ENCODE measurements at places on chromosomes 12 and 14. TPM values are rescaled to one million over a fixed set of nuclear protein-coding genes. Genes with fewer than 3 reads are reported as not detected.

GRCh38 chr14:104224131-104224505 is 85.7 kb downstream of the KIF26A start:
- no peak for DNase-seq

DNA sequence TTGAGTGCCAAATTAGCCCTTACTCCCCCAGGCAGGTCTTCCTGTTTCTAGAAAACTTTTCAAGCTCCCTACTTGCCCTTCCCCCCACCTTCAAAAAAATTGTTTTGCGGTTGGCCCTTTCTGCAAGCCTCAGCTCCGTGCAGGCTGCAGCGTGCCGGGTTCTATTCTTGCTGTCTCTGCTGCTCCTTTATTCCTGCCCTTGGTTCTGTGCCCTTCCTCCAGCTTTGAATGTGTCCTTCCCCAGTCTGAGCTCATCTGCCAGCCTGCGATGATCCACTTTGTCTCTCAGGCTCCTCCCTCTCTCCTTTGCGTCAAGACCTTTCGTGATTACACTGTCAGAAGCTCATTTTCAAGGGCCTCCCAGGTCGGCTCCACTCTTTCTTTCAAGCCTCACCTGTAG is 98.6 kb downstream of the IRF2BPL start:
- no peak for DNase-seq

- no peak for DNase-seq
Observed at GRCh38 chr12:16359512-16360491, 12.4 kb downstream of the MGST1 start.

DNA sequence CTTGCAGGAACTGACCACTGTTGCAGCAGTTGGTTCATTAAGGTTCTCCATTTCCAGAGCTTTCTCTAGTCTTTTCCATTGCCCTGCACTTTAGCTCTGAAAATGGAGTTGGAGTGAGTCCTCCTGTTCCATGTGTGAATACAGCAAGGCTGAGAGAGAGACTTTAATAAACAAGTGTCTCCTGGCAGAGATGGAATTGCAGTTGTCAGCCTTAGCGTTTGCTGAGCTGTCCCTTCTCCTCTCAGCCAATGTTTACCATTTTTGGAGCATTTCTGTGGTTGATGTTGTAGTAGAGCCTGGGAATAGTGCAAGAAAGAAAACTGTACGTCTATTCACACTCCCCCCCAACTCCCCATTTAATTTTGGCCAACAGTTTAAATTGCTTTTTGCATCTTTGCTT is 7.5 kb upstream of the MANSC4 start:
- no peak for DNase-seq

- DNase-seq = no peak
Observed at GRCh38 chr12:93639406-93639805, 37.8 kb upstream of the CRADD start.

GRCh38 chr12:20220339-20220738 is 148.0 kb upstream of the PDE3A start:
- no peak for DNase-seq

DNA sequence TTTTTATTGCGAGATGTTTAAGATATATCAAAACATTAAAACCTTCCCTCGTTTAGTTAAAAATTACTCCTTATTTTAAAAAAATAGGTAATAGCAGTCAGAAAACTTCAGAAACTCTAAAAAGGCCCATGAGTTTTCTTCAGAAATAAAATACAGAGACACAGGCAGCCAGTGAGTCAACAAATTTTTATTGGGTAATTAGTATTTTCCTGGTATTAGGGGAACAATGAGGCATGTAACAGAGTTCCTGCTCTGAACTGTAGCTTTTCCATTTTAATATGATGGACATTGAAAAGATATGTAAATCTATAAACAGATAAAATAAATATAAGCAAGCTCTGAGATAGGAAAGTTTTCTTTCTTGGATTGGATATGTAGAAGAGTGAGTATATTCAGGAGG is 399 bp upstream of the ZNF705A start:
- DNase-seq = no peak

GRCh38 chr14:22387776-22388241 is 201.2 kb downstream of the DAD1 start:
- no peak for DNase-seq

GRCh38 chr12:10726945-10727344 is 3.8 kb upstream of the YBX3 start:
- DNase-seq = no peak

DNA sequence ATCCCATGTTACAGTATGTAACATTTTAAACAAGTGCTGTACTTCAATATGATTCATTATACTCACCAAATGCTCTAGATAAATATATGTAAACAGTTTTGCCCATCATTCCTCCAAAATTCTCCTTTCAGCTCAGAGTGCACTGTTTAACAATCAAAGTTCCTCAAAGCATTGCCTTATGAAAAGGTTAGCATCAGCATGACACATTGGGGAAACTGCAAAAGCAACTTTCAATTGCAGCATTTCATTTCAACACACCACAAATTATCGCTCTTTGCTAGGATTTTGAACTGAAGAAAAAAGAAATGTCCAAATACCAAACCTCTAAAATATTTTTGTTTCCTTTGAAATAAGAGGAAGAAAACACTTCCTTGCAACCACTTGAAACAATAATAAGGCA is 413.2 kb downstream of the FLRT2 start:
- no peak for DNase-seq

- no peak for DNase-seq
Observed at GRCh38 chr12:4486980-4487379, 41.4 kb upstream of the FGF6 start.

DNA sequence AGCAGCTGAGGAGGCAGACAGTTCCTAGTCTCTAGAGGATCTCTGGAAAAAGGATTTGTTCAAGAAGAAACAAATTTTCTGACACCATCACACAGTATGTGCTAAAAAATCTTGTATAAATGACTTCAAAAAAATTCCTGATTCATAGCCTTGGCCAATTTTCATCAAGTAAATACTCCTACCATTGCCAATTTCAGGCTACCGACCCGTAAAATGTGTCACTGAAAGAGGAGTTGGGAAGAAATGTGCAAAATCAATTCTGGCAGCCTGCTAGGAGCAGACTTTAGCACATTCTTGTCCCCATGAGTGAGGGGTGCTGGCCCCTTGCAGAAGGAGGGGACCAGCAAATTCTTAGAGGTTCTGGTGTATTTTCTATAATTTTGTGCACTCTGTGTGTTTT is 109.4 kb downstream of the TMEM30B start:
- DNase-seq = no peak

- DNase-seq = no peak
Observed at GRCh38 chr12:130079279-130079678, 83.0 kb upstream of the FZD10 start.

GRCh38 chr14:38405851-38406635 is 150.2 kb upstream of the CLEC14A start:
- DNase-seq = no peak

- no peak for DNase-seq
Observed at GRCh38 chr12:40793471-40793870, 101.2 kb downstream of the CNTN1 start.

DNA sequence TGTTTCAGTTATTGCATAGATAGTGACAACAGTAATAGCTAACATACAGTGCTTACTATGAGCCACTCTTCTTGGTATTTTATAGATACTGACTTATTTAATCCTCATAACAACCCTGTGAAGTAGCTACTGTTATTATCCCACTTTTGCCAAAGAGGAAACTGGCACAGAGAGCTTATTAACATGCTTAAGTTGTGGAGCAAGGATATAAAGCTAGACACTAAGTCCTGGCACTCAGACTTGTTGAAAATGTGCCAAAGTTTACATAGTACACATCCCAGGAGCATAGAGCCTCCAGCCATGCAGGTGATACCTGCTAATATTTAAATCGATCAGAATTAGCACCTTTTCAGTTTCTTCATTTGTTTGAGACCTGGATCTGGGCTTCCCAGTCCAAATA is 41.8 kb downstream of the VEZT start:
- DNase-seq = no peak

- DNase-seq = no peak
Observed at GRCh38 chr14:34983148-34983760, 462 bp downstream of the SRP54 start.

DNA sequence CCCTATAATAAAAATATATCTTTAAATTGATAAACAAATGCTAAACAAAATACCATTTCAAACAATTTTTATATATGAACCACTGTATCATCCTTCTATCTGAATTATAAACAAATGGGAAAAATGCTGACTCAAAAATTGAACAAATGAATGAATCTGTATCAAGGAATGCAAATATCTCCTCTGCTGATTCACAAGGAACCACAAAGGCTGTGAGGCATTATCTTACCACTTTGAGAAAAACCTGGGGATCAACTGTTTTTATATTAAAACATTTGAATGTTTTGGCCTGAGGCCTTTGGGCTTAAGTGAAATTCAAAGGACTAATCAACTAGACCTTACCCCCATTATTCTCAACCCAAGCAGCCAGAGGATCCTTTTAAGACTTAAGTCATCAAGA is 86.3 kb downstream of the EML5 start:
- no peak for DNase-seq

- DNase-seq = no peak
Observed at GRCh38 chr14:91315844-91316267, 71.4 kb upstream of the GPR68 start.

CLEC6A gene
- not detected for total RNA-seq

TEX52 gene
- total RNA-seq = not detected

GDF3 gene
- not detected for total RNA-seq

RASSF9 gene
- 0.47 TPM for total RNA-seq

RPS26 gene
- total RNA-seq = 61.3 TPM

SLC7A7 gene
- 3.3 TPM for total RNA-seq

Data from occipital lobe (tissue), 3 donors.